C1 segment of cervical spinal cord (tissue), 14 donors: ENCODE measurements at places on chromosomes 3 and 15.

GRCh38 chr3:28224430-28224829, 17.0 kb upstream of the CMC1 start:
- DNase-seq = no peak

DNA sequence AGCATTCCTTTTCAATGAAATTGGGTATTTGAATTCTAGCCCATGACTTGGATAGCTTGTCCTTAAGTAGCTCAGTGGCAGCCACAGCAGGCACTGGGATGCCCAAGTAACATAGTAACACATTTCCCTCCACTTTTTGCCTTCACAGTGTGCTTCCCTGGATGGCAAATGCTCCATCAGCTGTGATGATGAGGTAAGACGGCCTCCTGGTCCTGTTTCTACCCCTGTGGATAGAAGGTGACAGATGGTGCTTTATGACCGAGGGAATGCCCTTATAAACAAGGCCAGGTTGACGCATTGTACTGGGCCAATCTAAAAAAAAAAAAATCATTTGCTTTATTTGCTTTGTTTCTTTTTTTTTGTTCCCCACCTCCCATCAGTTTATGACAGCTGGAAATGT, 41.8 kb upstream of the LRTM1 start:
- DNase-seq = no peak

DNA sequence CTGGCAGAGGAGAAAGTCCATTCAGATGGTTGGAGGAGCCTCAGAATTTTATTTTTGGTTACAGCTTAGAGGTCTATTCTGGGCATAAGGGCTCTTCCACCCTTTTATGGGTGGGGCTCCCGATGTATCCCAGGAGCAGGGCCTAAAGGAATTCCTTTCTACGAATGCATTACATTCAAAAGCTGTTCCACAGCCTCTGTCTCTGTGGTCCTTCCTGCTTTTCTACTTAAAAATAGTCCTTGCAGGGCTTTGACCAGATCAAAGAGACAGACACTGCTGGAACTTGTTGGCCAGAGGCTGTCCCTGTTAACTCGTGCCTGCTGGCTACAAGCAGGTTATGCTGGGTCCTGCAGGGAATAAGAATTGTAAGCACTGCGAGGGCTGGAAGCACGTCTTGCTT, 14.4 kb upstream of the NOX5 start:
- DNase-seq = no peak

DNA sequence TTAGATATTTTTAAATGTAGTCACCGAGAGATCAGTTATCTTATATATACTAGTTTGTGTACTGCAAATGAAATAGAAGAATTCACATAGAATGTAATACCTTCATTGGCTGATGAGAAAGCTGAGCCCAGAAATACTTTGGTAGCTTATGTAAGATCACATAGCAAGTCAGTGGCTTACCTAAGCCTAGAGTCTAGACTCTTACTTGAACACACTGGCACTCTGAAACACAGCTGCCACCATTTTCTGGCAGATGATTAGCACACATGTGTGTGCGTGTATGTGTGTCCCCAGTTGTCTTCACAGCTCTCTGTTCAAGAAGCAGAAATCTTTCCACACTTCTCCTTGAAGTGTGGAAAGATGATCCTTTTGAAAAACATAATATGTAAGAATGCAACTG, 124.3 kb downstream of the NEO1 start:
- DNase-seq = no peak

GRCh38 chr15:59501597-59501996, 63.6 kb downstream of the FAM81A start:
- DNase-seq = no peak

GRCh38 chr3:189222927-189223636, 51.3 kb downstream of the TPRG1 start:
- DNase-seq = no peak

DNA sequence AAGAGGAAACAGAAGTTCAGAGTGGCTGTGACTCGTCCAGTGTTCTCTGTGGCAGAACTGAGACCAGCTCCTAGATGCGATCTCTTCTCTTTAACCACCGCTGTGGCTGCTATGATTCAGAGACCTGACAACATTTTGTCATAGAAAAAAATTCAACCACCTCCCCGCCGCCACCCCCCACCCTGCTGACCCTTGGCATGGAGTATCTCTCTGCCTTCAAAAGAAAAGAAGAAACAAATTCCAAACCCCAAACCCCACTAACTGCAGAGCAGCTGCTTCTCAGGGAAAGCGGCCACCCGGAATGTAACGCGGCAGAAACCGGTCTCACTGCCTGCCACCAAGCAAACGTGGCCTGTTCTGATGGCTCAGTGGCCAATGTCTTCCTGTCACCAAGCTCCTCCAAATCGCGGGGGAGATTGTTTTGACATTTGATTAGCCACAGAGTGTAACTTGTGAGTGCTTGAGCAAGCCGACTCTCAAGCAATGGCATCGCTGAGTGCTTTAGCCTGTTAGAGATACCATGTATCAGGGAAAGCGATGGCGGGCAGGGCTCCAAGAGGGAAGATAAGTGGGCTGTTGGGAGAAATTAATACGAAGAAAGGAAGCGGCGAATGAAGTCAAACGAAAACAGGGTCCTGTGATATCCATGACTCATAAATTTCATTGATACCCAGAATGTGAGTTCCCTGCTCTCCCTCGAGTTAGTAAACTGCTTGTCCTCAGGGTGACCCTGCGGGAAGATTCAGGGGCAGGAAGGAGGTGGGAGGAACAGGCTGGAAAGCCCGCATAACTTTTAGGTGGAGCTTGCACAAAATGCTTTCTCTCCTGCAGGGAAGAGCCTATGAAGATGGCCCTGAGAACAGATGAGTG, 44.8 kb upstream of the TLE3 start:
- no peak for DNase-seq

- DNase-seq = no peak
Measured at GRCh38 chr3:99974989-99975388, 139.3 kb downstream of the FILIP1L start.

DNA sequence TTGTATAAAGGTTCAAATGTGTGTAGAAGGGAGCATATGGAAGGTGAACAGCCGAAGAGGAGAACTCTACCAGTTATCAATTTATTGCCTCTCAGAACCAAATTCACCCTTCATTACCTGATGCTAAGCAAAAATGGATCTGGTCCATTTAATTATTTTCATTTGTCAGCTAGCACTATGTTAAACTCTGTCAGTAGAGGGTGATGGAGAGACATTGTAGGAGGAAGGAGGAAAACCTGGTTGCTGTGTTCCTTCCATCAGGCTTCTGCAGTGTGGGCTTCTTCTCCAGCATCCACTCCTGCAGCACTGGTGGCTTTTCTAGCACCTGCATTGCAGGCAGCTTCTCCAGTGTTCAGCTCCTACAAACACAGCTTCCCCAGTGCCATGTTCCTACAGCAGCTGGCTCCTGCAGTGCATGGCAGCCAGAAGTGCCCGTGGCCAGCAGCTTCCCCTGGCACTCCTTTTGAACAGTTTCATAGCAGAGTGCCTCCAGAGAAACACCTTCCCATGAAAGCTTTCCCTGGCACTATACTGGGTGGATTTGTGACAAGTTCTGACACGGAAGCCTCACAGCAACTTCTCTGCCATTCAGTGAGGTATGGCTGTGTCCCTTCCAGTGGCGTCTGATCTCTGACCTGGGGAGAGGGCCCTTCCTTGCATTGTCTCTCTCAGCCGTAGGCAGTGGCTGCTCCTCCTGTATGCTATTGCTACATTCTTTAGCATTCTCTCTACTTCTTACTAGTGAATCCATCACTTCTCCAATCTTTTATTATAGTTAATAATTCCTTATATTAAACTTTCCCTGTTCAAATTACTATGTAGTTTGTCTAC, 14.6 kb upstream of the IL17RD start:
- no peak for DNase-seq
